ENCODE measurements at places on chromosomes 3 and 15.

GRCh38 chr3:37918627-37919026, 56.9 kb downstream of the CTDSPL start:
- no peak for DNase-seq

DNA sequence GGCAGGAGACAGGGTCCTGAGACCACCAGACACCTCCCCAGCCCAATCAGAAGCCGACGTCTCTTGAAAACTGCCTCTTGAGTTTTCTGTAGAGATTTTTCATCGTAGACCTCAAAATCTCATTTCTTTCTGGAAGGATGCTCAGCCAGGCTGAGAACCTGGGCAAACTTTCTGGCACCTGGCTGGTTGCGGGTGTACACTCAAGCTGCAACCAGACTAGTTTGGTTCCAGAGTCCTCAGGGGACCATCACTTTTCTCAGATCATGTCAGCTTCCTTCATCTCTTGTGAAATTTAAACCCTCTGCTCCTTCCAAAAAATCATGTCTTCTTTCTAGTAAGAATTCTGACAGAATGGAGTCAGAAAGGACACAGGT, 45.1 kb downstream of the CMTM7 start:
- no peak for DNase-seq

DNA sequence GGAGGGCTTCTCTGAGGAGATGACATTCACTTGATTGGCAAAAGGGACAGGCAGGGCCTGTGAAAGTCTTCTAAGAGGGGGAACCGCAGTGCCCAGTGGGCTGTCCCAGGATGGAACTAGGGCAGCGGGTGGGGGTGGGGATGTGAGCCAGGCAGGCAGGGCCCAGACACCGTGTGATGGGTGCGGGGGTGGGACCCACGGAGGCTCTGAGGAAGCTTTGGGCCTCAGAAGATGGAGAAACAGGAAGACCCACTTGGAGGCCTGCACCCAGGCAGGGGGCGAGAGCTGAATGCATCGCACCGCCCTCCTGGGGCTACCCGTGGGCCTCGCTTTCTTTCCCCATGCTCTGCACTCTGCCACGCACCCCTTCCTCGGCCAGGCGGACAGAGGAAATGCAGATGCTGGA, 32.9 kb upstream of the ACAD9 start:
- DNase-seq: no peak

- DNase-seq: no peak
These were observed 178.8 kb downstream of the POTEB3 start for GRCh38 chr15:21261396-21261964.

DNA sequence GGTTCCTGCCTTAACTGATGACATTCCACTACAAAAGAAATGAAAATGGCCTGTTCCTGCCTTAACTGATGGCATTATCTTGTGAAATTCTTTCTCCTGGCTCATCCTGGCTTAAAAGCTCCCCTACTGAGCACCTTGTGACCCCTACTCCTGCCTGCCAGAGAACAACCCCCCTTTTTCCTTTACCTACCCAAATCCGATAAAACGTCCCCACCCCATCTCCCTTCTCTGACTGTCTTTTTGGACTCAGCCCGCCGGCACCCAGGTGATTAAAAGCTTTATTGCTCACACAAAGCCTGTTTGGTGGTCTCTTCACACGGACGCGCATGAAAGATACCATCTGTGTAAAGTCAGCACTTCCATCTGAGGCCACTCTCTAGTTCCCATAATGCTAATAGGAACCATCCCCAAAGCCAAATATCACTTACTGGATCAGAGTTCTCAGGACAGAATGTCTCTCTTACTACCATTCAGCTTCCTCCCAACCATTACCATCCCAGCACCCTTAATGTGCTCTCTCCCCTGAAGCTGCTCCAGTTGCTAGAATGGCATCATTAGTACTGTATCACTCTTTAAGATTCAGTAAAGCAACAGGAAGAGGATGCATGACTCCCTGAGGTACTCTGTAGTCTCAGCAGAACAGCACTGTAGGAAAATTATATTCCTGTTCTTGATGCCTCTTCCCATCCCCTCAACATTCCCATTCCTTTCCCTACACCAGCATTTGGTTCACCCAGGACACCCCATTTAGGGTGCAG, 2.3 kb upstream of the HRG start:
- DNase-seq: no peak

- DNase-seq: no peak
These were observed 10.2 kb downstream of the MITF start for GRCh38 chr3:69749461-69749860.

- DNase-seq: no peak
These were observed 453.4 kb upstream of the ROBO2 start for GRCh38 chr3:76586471-76586870.

DNA sequence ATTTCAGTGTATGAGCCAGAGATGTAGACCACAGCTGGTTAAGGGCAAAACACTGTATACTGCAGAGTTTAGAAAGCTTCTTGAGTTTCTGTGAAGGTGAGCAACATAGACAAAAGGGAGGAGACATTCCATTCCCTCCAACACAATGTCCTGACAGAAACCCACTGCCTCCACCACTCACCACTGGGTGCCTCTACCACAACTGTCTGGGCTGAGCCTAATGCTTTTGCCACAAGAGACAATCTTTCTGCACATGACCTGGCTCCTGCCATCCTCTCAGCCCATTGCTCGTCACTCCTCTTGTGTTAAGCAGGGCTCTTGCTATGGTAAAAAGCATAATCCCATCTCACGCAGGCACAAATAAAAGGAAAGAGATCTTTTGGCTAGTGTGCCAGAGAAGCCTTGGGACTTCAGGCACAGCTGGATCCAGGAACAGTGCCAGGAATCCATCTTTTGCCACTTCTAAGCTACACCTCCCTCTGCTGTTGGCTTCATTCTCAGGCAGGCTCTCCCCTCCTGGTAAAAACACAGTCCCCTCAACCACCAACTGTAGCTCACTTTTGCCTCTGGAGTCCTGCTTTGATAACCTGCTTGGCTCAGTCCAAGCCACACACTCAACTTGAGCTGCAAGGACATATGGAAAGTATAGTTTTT, 140.6 kb upstream of the PRR20G start:
- no peak for DNase-seq

DNA sequence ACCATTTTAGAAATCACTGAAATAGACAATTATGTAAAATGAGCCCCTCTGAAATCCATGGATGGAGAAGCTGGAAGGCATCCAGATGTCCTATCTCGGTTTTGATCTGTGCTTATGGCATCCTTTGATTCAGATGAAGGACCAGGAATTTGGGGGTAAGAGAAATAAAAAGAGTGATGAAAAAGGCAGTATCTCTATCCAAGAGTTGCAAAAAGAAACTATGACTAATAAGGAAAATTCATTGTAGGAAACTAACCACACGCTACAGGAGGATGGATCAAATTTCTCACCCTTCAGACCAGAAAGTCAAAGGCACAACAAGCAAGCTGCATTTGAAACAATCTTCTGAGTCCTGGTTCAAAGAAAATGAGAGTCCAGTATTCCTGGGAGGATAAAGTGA, 34.8 kb downstream of the SRGAP3 start:
- no peak for DNase-seq

GRCh38 chr3:66198437-66199088, 22.2 kb upstream of the SLC25A26 start:
- DNase-seq: no peak

DNA sequence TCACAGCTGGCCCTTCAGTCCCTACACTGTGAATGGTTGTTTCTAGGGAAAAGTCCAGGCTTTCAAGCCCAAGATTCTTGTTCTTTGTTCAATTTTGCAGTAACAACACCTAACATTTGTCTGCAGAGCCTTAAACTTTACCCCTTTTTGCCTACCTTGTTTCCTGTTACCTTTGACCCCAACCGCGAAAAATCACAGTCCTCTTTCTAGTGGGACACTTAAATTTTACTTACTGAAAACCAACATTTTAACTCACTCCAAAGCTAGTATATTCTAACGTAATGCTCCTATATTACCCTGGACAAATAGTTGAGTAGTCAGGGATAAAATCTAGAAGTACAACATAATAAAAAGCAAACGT, 649 bp upstream of the PIK3CB start:
- DNase-seq: no peak

- no peak for DNase-seq
These were observed 35.1 kb upstream of the P3H2 start for GRCh38 chr3:190155752-190156151.

- peak; percentile 8 for DNase-seq
These were observed 49.1 kb downstream of the IQCH start for GRCh38 chr15:67303490-67304363.

GRCh38 chr3:142356818-142357217, 91.0 kb downstream of the XRN1 start:
- no peak for DNase-seq

DNA sequence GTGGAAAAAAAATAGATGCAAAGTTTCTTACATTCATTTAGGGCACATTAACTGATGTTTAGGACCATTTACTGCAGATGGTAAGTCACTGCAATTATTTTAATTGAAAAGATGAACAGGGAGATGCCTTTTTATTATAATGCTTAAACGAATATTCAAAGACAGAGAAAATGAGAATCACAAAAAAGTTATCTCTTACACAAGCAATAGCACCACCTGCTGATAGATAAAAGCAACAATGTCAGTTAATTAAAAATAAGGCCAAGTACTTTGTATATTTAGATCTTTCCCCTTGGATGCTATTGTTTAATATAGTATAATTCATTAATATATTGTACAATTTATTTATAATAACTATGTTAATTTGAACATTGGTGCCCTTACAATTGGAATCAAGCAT, 55.9 kb downstream of the IFT80 start:
- DNase-seq: no peak

DNA sequence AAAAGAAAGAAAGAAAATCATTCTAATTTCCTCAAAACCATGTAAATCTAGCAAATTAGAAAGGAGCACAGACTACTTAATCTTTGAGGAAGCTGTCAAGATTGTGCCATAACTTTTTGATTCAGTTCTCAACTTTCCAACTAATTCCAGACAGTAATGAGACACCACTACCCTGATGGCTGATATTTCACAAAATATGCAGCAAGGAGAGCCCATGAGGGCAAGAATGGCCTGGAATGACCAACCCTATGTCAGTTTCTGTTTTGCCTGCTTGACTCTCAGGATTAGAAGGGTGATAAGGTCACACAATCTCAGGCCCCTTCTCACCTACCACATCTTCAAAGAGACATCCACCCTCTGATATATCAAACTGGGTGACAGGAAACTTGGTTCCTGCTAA, 134.7 kb downstream of the MAGI1 start:
- DNase-seq: no peak

DNA sequence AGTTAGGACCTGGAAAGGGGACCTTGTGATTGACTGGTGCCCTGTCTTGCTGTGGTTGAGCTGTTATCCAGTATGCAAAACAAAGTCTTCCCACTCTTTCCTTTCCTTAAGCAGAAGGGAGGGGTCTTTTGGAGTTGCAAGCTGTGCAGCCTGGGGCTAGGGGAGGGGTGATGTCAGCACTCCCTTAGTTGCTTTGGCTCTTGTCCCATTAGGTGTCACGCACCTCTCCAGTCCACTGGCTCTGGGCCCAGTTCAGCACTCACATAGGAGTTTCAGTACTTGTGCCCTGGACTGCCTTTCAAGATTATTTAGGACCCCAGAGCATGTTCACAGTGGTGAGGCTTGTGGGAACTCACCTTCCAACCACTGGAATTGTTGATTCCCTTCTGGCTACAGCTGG, 238.5 kb downstream of the DOCK3 start:
- no peak for DNase-seq

GRCh38 chr15:67641453-67641852, 99.0 kb downstream of the MAP2K5 start:
- DNase-seq: no peak

- no peak for DNase-seq
These were observed 36.0 kb upstream of the C3orf70 start for GRCh38 chr3:185188816-185189215.

GRCh38 chr3:48564022-48564421, 441 bp upstream of the UCN2 start:
- DNase-seq: no peak

DNA sequence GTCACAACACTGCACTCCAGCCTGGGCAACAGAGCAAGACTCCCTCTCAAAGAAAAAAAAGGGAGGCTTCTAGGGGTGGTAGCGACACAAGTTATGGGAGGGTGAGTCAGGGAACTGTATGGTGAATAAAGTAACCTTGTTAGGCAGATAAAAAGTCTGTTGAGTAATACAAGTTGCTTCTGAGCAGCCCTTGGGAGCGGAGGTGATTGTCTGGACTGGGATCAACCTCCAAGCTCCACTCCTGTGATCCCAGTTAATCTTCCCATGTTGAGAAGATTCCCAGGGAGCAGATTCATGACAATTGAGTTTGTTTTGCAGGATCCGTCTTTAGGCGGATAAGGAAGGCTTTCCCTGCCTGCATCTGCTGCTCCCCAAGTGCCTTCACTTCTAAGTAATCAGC, 335.9 kb downstream of the THSD4 start:
- no peak for DNase-seq

DNA sequence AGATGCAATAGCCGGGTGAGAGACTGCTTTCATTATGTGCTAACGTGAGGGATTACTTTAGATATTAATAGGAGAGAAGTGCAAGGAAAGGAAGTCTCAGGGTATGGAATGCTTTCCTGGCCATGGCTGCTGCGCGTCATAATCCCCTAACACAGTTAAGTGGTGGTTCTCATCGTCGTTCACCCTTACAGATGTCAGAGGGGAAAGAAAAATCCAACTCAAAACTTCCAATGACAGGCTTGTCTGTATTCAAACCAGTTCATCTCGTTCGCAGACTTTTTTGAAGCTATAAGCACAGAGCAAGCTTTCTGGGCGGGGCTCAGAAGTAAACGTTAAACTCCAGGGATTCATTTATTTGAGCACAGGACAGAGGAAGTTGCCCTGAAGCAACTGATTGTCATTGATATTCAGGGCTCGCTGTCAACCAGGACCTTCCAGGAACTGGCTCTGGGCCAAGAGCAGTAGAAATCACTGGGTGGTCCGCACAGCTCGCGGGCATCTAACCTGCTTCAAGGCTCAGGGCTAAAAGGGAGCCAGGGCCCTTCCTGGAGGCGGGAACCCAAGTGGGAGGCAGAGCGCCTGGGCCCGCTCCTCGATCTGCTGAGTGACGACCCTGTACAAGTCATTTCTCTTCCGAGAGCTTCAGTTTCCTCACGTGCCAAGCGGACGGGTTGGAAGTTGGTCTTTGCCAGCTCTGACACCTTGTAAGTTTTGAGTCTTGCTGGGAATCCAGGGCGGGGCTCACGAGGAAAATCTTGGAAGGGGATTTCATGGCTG, 1.1 kb upstream of the LPP start:
- DNase-seq: no peak

- no peak for DNase-seq
These were observed 76.6 kb downstream of the LRRK1 start for GRCh38 chr15:100995471-100996430.

- no peak for DNase-seq
These were observed 81.1 kb upstream of the MYZAP start for GRCh38 chr15:57510647-57511046.

DNA sequence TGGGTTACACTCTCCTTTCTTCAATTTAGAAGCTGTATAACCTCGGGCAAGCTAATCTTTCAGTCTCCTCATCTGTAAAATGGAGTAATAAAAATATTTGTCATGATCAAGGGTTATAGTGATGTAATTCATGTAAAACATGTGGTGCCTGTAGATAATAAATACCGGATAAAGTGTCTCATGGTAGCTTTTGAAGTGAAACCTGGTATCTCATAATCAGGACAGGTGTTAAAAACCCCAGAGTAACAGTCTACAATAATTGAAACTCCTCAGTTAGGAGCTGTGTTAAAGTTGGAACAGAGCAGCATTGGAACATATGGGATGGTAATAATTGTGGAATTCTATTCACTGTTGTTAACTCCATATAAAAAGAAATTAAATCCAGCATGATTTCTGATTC, 884 bp upstream of the KNL1 start:
- DNase-seq: no peak

Measured in germinal center (tissue), 1 donor.